ENCODE measurements at places on chromosomes 7 and 10.

- no peak for DNase-seq
Observed at GRCh38 chr10:606762-607544, 82.5 kb downstream of the DIP2C start.

GRCh38 chr10:46307281-46308112 is 20.7 kb downstream of the ANTXRL start:
- DNase-seq, result peak; percentile 8

- DNase-seq, result no peak
Observed at GRCh38 chr7:132609222-132609621, 33.0 kb upstream of the PLXNA4 start.

DNA sequence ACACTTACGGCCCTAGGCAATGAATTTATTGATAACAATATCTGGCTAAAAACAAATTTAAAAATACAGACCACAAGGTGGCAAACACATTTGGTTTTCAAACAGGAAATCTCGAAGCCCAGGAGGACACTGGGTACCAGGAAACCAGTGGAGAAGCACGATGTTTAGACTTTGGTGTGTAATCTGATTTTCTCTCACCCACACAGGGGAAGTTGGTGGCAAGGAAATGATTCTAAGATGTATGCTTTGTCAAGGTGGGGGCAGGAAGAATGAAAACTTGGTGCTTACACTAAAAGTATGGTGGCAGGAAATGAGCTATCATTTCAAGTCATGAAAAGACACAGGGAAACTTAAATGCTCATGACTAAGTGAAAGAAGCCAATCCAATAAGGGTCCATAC is 113.2 kb upstream of the ANKRD1 start:
- DNase-seq, result no peak

DNA sequence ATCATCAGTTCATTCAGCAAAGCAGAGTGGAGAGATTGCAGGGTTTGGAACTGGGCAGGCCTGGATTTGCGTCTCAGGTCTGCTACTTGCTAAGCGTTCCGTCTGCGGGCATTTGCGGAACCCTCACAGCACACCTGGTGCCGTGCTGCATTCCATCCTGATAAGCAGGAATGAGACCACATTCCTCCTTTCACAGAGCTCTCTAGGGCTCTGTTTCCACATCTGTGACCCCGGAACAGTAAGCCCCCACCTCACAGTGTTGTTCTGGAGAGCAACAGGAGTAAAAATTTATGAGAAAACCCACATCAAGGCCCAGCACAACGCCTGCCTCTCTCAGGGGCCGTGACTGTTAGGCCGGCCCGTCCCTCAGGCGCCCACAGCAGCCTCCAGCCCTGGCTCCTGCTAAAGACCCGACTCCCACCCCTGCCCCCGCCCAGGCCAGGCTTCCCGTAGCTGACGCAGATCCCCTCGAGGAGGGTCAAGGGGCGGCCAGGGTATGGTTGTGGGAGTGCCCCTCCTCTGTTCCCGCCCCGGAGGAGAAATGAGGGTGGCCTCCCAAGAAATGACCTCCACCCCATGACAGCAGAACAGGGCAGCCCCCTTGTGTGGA is 128.9 kb downstream of the RGS10 start:
- peak; percentile 84 for DNase-seq

- no peak for DNase-seq
Observed at GRCh38 chr10:120783867-120784266, 67.3 kb upstream of the WDR11 start.

DNA sequence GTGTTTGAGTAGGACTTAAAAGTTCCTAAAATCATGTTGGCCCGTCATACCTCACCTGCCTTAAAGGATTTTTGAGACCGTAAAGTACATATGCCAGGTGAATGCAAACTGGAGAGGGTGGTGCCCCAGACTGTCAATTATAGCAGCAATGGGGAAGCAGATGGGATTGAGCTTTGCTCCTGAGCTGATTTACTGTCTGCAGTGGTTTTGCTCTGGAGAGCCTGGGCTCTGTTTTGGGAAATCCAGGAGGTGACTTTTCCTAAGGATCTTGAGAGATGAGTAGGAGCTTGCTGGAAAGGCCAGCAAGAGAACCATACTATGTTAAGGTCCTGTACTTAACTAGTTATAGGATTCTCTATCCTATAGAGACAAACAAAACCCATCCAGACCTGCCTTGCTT is 43.0 kb downstream of the COL13A1 start:
- no peak for DNase-seq

GRCh38 chr7:87806150-87806549 is 70.0 kb downstream of the SLC25A40 start:
- DNase-seq, result no peak

DNA sequence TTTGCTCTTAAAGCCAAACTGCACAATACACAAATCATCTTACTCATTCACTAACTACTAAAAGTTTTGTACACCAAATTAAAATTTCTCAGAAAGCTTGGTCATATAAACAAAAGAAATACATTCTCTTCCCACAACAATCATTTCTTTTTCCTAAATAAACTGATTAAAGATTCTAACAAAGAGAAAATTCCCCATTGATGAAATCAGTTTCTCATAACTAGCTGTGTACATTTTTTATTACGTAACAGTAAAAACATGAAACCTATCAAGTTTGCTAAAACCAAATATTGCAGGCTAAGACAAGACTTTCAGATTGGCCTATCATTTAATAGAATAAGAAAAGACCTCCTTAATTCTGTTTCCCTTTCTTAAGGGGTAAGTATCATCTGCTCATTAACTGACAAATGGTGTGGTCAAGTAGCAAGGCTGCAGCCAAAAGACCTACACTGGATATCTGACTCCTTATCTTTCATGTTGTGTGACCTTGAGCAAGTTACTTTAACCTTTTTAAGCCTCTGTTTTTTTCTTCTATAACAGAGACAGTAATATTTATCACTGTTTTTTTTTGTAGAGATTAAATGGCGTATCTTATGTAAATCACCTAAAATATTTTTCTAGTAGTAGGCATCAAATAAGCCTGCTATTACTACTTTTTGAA is 22.4 kb downstream of the NAMPT start:
- no peak for DNase-seq

All from ovary (tissue), 10 donors.